ENCODE measurements at places on chromosomes 7 and 10.

- no peak for DNase-seq
Observed at GRCh38 chr10:117477211-117477947, 65.2 kb upstream of the EMX2 start.

- no peak for DNase-seq
Observed at GRCh38 chr7:67549126-67549525, 552.5 kb downstream of the TYW1 start.

GRCh38 chr10:98466861-98467505 lies 20.2 kb upstream of the HPS1 start:
- no peak for DNase-seq

- DNase-seq = no peak
Observed at GRCh38 chr7:121872831-121873288, at the start of gene PTPRZ1. TSS of gene PTPRZ1 (plus strand) at chr7:121873161. CDS start at chr7:121873500, 339 bp downstream.

GRCh38 chr7:29329686-29330085 lies 135.1 kb downstream of the CHN2 start:
- no peak for DNase-seq

Measured in esophagus squamous epithelium (tissue), 5 donors.